ENCODE measurements at places on chromosomes 4 and X.

DNA sequence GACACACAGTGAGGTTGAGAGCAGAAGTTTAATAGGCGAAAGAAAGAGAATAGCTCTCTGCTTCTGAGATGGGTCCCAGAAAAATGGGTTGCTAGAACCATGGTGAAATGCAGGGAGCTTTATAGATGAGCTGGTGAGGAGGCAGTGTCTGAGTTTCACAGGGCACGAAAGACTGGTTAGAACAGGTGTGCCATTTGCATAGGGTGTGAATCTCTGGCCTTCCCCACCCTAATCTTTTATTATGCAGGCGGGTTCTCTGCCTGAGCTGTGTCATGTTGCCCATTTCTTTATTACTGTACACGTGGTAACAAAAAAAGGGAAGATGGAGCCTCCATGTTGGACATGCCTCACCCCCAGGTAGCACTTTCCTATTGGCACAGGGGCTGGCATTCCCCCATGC lies 39.1 kb downstream of the FUNDC1 start:
- DNase-seq, result no peak

- DNase-seq, result no peak
Observed at GRCh38 chrX:16822723-16823122, 36.5 kb downstream of the TXLNG start.

DNA sequence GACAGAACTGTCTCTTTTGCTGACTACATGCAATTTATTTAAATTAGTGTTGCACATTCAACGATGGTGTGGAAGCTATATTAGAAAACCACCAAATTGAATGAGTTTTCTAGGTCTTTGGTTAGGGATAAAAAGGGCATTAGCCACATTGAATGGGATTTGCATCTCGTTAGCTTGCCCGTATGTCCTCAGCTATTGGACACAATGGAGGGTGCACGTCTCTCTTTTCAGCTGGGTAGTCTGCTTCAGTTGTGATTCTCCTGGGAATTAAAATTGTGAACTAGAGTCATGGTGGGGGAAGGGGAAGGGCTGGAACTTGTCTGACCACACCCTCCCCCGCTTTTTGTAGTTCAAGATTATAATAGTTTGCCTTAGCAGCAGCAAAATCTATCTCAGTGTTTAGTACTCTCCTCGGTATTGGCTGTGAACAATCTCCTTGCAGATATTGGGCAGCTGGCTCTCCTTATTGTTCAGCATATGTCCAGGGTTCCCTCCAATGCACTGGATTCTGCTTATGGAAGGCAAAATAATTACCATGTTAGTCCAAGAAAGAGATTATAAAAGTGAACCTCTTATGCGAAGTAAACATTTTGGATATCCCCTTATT lies 23.3 kb downstream of the TRIM2 start:
- DNase-seq, result no peak

- DNase-seq, result no peak
Observed at GRCh38 chrX:80511969-80512760, 91.9 kb downstream of the TENT5D start.

DNA sequence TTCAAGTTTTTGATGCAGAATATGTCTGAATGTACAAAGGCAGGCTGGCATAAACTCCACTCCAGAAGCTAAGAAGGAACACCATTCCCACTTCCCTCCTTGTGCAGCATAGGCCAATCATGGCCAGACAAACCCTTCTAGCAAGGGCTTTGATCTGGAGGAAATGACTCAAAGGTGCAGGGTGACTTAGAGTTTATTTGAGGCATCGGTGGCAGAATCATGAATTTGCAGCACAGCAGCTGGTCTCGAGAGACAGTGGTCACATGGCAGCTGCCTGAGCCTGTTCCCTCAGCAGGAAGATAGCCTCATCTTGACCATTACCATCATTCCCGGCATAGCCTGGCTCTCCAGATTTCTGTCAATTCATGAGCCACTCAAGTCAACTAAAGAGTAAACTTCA lies 154.5 kb downstream of the ATP10D start:
- no peak for DNase-seq

- no peak for DNase-seq
Observed at GRCh38 chr4:153421941-153422340, 44.2 kb upstream of the TMEM131L start.

- peak; percentile 16 for DNase-seq
Observed at GRCh38 chr4:38925492-38926413, 58.1 kb downstream of the FAM114A1 start.

- DNase-seq, result no peak
Observed at GRCh38 chr4:2944586-2945526, 18.4 kb downstream of the NOP14 start.

DNA sequence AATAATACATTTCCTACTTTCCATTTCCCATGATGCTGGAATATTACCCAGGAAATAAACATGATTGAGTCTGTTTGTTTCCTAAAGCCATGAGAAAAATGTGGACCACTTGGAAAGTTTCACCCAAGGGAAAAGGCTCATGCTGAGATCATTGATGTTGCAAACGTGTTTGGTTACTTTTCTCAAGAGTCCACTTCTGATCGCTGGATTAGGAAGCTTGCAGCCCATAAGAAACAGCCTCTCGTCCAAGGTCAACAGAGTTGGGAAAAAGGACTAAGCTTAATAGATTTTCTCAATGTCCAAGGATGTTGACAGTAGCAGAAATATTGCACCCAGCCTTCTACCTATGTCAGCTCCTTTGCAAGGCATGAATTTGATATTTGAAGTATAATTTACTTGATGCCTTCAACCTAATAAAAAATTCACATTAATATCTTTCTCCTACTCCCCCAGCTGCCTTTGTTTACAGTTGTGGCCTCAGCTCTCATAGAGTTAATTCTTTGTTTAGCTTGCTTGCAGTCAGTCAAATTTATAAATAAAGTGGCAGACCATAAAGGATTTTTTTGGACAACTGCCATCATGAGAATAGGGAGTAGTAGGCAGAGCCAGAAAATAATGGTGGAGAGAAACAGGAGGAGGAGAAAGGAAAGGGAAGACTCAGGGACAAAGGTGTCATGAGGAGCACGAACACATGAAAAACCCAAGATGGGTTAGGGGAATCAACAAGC lies 65.6 kb upstream of the BLTP1 start:
- peak; percentile 80 for DNase-seq

GRCh38 chrX:85004255-85004654 lies 578 bp downstream of the APOOL start:
- no peak for DNase-seq

GRCh38 chr4:88818631-88819470 lies 121.2 kb upstream of the NAP1L5 start:
- peak; percentile 84 for DNase-seq

DNA sequence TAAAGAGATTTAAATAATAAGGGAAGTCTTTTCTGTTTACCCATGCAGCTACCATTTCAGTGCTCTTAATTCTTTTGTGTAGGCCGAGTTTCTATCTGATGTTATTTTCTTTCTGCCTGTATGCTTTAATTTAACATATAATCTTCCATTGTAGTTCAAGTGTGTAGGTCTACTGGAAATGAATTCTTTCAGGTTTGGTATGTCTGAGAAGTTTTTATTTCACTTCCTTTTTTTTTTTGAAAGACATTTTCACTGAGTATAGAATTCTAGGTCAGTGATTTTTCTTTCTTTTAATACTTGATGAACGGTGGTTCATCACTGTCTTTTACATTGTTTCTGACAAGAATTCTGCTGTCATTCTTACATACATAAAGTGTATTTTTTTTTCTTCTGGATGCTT lies 42.1 kb downstream of the VAMP7 start:
- no peak for DNase-seq

GRCh38 chr4:102623622-102624021 lies 122.5 kb downstream of the NFKB1 start:
- peak; percentile 34 for DNase-seq

- no peak for DNase-seq
Observed at GRCh38 chrX:150731795-150732194, 38.6 kb downstream of the MTMR1 start.

DNA sequence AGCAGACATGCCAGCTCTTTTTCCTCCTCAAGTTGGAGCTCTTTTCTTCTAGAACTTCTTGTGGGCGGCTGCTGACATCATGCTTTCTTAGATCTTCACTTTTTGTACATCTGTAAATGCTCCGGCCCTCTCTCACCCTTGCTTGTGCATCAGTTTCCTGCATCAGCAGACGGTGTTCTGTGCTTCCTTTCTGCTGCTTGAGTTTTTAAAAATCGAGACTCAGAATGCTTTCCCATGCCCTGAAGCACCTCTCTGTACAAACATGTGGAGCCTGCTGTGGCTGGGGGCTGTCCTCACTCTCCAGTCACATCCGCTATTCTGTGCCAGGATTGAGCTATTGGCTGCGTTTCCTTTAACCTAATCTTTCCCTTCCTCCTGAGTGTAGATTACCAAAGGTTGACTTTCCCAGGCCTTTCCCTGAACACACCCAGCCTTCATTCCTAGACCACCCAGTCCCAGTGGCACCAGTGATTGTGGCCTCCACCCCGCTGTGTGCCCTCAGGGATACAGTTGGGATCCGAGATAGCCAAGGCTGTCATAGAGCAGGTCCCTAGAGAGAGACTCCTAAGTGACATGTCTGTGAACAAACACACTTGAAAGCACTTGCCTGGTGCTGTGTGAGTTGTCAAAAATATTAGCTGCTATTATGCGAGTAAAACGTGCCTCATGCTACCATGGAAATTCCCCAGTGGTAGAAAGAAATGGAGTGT lies 41.9 kb downstream of the TNIP2 start:
- DNase-seq, result peak; percentile 15
